ENCODE measurements at places on chromosomes 4 and X. TPM values are rescaled to one million over a fixed set of nuclear protein-coding genes. Genes with fewer than 3 reads are reported as not detected.

DNA sequence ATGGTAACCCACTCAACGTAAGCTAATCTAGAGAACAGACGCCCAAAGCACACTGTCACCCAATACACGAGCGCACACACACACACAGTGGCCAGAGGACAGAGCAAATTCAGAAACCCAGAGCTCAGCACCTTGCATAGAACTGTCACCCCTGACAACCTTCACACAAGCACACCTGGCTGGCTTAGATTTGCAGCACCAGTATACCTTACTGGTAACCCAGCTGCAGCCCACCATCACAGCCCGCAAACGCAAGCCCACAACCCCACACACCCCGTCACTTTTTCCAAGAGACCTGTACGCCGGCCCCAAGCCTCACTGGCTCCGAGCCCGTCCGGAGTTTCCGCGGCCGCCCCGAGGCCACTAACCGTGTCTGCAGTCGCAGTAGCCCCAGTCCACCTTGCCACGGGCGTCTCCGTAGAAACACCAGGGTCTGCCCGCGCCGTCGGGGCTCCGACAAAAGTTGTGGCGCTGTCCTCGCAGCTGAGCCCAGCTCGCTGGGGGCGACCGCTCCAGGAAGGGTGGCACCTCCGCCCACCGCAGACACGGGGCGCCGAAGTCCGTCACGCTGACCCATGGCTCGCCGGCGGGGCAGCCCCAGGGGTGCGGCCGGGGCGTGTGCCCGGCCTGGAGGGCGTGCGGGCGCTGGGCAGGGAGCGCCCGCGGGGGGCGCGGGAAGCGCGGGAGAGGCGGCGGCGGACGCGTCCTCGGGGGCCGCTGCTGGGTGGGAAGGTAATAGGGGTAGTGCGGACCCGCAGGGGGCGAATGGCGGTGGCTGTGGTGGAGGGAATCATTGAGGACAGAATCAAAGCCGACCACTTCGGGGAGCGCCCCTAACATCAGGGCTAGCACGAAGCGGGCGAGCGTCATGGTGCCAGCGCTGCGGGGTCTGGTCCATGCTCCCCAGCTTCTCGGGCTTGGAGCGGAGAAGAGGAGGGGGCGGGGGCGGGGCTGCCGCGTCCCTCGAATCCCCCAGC, 664 bp downstream of the PRSS12 start:
- peak; percentile 65 for DNase-seq

DNA sequence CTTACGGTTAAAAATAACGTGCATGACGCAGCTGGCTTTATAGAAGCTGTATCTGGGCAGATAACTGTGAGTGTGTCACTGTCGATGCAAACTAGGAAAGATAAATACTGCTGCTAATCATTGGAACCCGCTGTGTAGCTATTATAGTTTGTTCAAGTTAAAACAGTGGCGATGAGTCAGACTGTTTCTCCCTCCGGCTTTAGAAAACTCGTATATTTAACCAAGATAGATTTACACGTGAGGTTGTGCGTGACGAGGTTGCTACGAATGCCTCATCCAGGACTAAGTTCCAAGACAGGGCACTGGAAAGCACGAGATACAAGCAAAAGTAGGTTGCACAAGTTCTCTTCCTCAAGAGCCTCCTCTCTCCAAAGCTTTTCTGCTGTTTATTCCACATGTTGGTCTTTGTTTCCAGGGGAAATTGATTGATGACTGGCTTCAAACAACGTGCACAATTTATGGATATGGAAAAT, 270.7 kb downstream of the FBXW7 start:
- no peak for DNase-seq

The TGIF2LX gene
- total RNA-seq = not detected

The AR gene
- total RNA-seq = 3.8 TPM

The ANK2 gene
- 141 TPM for total RNA-seq

The VCX gene
- not detected for total RNA-seq

Measured in sigmoid colon (tissue), 7 donors.